ENCODE measurements at places on chromosomes 5 and 9.

- no peak for DNase-seq
Observed at GRCh38 chr5:151002681-151003502, 17.5 kb upstream of the GPX3 start.

DNA sequence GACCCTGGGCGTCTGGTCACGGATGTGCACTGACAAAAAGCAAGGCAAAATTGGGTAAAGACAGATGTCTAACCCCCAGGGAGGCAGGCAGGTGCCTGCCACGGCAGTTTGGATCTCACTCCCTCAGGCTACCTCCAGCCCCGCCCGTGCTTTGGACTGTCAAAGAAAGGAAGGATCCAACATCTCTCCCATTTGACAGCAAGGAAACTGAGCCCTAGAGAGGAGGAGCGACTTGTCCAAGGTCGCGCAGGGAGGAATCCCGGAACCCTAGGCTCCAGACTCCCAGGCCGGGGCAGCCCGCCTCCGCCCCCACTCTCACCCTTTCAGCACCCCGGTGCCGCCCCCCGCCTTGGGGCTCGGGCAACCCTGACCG, 376 bp downstream of the GOLGA1 start:
- no peak for DNase-seq

DNA sequence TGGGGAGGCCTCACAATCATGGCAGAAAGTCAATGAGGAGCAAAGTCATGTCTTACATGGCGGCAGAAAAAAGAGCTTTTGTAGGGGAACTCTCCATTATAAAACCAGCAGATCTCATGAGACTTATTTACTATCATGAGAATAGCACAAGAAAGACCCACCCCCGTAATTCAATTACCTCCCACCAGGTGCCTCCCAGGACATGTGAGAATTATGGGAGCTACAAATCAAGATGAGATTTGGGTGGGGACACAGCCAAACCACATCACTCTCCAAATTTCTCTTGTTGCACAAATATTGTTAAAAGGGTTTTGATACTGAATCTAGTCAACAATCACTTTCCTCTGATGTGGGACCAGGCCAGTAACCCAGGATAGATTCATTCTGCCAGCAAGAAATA, 1176.1 kb downstream of the CDH9 start:
- DNase-seq = no peak

GRCh38 chr5:43851741-43852140, 248.8 kb downstream of the NNT start:
- DNase-seq = no peak

DNA sequence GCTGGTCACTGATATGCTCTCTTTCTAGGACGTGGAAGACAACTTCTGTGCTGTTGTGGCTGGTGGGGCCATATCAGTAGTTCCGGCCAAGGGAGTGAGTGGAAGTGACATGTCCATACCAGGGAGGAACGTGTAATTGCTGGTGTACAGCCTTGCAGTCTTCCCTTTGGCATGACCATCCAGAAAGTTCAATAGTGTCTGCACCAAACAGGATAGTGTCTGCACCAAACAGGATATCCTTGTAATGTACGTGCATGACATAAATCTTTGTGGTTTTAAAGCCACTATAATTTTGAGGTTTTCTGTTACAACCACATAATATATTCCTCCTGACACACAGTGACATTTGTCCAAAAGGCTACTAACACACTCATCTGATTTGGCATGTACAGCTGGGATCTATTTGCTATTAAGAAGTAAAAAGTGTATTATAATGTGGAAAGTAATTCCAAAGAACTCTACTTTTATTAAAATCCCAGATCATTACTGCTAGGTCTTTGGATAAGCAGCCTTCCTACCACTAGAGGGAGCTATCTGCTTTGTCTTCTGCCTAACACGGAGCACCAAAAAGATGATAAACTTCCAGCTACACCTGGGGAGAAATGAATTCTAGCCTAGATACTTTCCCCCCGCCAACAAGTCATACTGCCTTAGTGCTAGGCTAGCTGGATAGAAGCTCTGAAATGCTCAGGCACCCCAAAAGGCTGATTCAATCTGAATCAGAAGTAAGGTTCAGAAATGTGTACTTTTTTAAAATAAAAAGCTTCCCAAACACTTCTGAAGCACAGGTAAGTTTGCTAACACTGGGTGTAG, 52.7 kb downstream of the RNF145 start:
- DNase-seq = no peak

DNA sequence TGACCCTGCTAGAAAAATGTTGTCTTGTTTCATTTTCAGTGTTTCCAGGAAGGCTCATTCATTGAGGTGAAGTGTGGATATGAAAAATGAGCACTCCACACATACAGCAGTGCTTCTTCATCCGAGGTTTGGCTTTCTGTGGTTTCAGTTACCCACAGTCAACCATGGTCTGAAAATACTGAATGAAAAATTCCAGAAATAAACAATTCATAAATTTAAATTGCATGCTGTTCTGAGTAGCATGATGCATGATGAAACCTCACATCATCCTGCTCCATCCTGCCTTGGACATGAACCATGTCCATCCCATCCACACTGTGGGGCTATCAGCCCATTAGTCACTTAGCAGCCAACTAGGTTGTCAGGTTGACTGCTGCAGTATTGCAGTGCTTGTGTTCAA, 10.4 kb upstream of the SLC45A2 start:
- DNase-seq = no peak

- peak; percentile 98 for DNase-seq
Observed at GRCh38 chr5:135437796-135438560, 9.2 kb downstream of the DCANP1 start.

DNA sequence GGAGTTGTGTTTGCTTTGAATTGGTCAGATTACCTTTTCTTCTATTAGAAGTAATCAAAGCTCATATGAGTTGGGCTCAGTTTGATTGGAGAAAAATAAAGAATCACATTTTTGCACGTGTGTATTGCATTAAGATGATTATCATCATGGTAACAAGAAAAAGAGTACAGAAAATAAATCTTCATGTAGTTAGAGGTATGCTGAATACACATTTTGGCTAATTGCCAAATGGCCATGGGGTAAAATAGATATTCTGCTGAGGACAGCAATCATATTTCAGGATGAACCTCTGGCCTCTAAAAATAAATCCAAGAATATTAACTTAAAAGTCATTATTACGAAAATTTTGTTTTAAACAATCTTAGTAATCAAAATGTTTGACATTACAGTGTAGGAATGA, 38.9 kb upstream of the GNAQ start:
- no peak for DNase-seq

- DNase-seq = no peak
Observed at GRCh38 chr5:73513996-73514395, 15.8 kb downstream of the BTF3 start.

DNA sequence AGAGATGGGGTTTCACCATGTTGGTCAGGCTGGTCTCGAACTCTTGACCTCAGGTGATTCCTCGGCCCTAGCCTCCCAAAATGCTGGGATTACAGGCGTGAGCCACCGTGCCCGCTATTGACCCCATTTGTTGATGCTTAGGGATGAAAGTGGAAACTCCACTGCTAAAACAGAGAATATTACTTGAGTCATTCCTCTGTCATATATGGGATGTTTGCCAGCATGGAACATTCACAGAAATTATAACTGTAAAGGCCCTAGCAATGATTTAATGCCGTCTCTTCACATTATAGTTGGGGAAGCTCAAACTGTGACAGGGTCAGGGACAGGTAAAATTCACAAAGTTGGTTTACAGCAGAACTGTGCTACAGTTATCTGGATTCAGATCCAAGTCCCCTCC, 94.5 kb downstream of the TMC1 start:
- no peak for DNase-seq

DNA sequence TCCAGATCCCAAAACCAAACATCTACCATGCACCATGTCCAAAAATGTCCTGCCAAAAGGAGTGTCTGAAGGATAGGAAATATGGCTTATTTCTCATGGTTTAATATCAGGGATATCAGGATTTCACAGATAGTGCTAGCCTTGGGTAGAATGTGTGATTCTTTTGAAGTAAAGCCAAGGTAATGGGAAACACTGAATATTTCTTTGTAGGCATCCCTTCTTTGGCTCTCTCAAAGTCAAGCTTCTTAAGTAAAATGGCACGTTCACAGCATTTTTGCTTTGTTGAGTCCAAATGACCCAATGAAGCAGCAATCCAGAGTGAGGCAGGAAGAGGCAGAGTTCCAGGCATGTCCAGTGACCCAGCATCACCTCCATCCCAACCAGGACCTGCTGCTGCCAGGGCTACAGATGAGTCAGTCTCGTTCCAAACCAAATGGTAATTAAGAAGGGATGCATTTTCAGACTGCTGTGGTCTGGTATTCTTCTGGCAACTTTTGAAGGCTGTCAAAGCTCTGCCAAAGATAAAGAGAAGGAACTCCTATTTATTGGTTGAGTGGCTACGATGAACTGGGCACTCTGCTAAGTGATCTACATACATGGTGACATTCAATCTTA, 678.8 kb upstream of the KLF4 start:
- no peak for DNase-seq

DNA sequence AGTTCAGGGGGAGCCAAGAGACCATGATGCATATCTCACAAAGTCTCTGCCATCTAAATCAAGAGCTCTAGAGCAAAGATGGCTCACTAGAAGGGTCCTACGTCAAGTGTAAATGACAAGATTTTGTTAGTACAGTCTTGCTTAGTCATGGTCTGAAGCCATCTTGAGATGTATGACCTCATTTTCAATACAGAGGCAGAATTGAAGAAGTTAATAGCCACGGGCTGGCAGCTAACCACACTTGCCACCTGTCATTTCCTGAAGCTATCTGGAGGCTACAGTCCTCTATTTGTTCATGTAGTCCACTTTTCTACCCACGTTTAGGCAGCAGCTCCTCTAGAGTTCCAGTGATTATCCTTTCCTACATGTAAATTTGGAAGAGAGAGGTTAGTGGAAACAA, 231.7 kb upstream of the CDH12 start:
- DNase-seq = no peak
